ENCODE measurements at places on chromosomes 2 and 18.

GRCh38 chr2:197215748-197216360, 94.7 kb downstream of the ANKRD44 start:
- DNase-seq: no peak

DNA sequence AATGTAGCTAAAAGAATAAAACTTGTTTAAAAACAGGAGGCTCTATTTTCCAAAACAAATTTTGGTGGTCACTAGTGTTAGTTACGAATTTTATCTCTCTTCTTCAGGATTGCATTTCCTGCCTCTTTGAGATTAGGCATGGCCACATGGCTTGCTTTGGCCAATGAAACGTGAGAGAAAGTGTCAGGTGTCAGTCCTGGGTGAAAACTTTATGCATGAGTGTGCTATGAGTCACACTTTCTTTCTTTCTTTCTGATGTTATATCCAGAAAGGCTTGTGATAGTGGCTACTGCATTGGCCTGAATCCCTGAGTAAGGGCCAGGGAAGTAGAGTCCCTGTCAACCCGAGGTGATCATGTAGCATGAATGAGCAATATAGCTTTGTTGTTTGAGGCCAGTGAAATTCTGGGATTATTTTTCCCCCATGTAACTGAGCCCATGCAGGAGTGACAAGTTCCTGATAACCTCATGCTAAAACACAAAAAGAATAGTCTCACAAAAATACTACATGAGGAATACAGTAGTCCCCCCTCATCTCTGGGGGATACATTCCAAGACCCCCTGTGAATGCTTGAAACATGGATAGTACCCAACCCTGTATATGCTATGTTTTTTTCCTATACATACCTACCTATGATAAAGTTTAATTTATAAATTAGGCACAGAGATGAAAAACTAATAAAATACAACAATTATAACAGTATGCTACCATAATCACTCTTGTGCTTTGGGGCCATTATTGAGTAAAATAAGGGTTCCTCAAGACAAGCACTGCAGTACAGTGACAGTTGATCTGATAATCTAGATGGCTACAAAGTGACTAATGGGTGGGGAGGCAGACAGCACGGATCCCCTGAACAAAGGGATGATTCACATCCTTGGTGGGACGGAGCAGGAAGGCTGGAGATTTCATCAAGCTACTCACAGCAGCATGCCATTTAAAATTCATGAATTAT, 109.5 kb downstream of the CDC42EP3 start:
- no peak for DNase-seq

DNA sequence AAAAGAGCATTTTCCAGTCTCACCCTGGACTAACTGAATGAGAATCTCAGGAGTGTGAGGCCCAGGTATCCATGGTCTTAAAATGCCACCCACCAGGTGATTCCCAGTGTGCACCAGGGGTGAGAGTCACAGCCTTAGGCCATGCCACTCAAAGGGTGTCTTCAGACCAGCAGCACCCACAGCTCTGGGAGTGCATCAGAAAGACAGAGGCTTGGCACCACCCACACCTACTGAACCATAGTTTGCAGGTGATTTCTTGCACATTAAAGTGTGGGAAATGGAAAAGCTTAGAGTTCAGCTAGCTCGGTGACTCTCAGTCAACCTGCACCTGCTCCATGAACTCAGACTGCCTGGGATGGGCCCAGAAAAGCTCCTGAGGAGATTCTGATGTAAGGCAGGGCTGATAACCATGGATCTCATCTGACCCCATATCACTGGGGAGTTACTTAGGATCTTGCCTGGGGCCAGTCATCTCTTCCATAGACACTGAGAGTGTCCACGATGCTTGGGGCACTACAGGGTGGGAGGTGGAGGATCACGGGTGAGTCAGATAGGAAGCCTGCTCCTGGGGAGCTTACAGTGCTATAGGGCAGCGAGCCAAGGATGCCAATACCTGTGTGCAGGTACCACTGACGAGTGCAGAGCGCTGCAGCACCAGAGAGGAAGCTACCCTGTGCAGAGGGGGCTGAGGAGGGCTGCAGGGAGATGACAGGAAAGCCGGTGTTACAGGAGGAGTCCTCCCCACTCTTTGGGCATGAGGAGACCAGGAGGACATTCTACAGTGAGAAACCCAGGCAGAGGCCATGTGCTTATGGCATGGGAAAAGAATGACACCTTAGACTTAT, 4.6 kb downstream of the IL37 start:
- no peak for DNase-seq

- no peak for DNase-seq
Measured at GRCh38 chr18:27030421-27030820, 154.7 kb downstream of the CHST9 start.

GRCh38 chr18:75752740-75753263, 325.3 kb upstream of the SMIM21 start:
- DNase-seq: no peak

DNA sequence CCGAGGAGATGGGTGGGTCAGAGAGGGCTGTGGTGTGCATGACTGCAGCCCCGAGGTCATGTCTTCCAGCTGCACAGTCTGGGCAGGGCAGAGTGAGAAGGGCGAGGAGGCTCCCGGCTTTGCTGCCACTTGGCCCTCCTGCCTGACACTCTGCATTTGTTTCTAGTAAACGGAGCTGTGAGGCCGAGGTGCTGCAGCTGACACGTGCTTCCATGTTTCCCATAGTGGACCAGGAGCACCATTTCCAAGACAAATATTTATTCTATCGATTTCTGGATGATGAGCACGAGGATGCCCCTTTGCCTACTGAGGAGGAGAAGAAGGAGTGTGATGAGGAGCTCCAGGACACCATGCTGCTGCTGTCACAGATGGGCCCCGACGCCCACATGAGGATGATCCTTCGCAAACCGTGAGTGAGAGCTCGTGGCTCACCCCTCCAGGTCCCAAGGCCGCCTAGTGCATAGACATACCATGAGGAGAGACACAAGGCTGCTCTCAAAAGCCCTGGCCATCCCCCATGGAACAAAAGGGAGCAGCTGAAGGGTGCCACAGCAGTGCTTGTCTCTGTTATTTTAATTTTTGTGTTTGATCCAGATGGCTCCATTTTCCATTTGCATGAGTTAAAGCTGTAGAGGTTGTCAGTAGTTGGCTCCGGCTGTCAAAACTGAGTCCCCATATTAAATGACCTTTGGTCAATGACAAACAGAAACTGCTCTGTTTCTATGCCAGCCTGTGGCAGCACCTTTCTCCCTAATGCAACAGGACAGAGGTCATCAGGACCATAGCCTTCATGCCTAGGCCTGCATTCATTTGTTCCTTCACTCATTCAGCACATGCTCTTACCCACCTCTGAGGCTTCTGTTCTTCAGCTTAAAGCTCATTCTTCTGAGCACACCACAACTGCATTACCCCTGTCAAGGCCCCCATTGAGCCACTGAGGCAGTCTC, 108.3 kb upstream of the MAP3K20 start:
- DNase-seq: no peak

GRCh38 chr2:112472547-112473263, 9.3 kb upstream of the TTL start:
- no peak for DNase-seq

GRCh38 chr18:10195529-10195928, 258.9 kb upstream of the APCDD1 start:
- DNase-seq: no peak

GRCh38 chr18:57050310-57050949, 96.5 kb upstream of the BOD1L2 start:
- no peak for DNase-seq

DNA sequence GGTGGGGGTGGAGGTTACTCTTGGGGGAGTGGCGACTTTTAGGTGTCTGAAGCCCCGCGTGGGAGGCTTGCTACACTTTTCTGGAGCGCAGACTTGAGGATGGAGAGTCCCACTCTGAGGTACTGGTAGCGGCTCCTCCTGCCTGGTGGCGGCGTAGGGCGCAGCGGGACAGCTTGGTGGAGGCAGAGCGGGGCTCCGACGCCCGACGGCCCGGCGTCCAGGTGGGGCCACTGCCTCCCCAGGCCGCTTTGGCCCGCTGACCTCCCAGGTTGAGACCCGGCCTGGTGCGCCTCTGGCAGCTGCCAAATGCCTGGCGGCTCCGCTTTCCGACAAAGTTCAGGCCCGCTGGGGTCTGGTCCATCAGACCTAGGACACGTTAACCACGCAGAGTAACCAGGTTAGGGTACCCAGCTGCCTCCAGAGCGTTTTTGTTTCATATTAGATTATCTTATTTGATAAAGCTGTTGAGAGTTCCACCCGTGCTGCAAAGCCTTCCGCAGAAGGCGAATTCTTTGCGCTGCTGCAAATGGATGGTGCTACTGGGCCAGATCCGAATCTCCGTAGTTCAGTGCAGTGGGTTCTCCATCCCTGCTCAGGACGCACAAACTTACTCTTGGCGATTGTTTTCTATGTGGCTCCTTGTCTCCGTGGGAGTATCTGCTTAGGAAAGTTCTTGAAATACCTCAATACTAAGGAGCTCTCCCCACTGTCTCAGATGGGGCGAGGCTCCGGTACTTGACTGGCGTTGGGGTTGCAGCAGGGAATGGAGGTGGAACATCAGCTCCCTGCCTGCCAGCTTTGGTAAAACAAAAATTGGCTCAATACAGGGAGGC, 405.9 kb downstream of the XIRP2 start:
- no peak for DNase-seq

DNA sequence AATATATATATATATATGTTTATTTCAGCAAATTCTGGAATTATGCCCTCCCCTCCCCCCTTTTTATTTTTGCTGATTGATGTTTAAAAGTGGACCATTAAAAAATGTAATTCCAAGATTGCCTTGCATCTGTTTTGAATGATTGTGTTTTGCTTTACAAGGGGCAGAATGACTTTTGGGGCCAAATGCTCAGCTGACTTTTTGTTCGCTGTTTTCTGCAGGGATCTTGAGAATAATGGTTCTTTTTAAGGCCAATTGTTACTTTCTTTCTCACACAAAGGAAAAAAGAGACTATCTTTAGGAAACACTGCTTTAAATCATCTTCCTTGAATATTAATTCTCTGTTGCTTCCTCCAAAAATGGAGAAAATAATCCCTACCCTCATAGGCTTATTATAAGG, 95.9 kb downstream of the FMNL2 start:
- DNase-seq: no peak

- DNase-seq: no peak
Measured at GRCh38 chr2:14815201-14815600, 182.7 kb downstream of the LRATD1 start.

- no peak for DNase-seq
Measured at GRCh38 chr2:26080356-26080755, 46.5 kb downstream of the RAB10 start.

GRCh38 chr2:178059111-178059510, 13.5 kb downstream of the PDE11A start:
- no peak for DNase-seq

GRCh38 chr18:23442958-23443357, 10.1 kb upstream of the RIOK3 start:
- DNase-seq: no peak

- DNase-seq: no peak
Measured at GRCh38 chr2:8441986-8442385, 239.9 kb upstream of the ID2 start.

DNA sequence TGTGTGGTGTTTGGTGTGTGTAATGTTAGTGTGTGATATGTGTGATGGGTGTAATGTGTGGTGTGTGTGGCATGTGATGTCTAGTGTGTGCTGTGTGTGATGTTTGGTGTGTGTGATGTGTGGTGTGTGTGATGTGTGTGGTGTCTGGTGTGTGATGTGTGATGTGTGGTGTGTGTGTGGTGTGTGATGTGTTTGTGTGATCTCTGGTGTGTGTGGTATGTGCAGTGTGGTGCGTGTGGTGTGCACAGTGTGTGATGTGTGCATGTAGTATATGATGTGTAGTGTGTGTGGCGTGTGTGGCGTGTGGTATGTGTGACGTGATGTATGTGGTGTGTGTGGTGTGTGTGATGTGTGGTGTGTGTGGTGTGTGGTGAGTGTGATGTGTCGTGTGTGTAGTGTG, 150.3 kb downstream of the TMEM18 start:
- no peak for DNase-seq

- no peak for DNase-seq
Measured at GRCh38 chr2:51695531-51695930, 663.6 kb upstream of the NRXN1 start.

- no peak for DNase-seq
Measured at GRCh38 chr2:11437602-11438001, 28.4 kb downstream of the E2F6 start.

Measured in NCI-H187 (cell line).